Activated T-helper 1 cell treated with anti-CD3 and anti-CD28 coated beads, Interleukin-12 subunit alpha, Interleukin-12 subunit beta, Interleukin-2, Interleukin-4 antibody, amounts not matched to agents 30 ng/mL and 10 ng/mL and 1 ng/mL, durations not matched to agents 14 hours and 24 hours and 36 hours (primary cell): ENCODE measurements at places on chromosomes 12 and 14. TPM values are rescaled to one million over a fixed set of nuclear protein-coding genes. Genes with fewer than 3 reads are reported as not detected.

DNA sequence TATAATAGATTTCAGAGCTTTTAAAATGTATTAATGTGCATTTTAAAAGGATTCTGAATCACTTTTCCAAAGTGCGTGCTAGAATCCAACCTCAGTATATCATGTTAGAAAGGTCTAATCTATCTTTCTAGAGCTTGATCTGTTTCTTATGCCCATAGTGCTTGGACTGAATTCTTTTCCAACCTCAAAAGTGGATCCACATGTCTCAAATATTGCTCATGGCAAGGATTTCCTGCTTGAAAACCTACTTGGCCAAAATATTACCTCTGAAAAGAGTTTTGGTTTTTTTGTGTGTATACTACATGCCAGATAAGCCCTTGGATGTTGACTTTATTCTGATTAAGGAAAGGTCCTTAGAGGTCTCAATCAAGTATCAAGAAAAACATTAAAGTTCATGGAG, 16.9 kb upstream of the SLC6A15 start:
- no peak for DNase-seq

- no peak for DNase-seq
Measured at GRCh38 chr12:88036353-88036965, 7.3 kb upstream of the C12orf50 start.

GRCh38 chr14:71594821-71595220, 337.4 kb upstream of the RGS6 start:
- peak; percentile 24 for DNase-seq

DNA sequence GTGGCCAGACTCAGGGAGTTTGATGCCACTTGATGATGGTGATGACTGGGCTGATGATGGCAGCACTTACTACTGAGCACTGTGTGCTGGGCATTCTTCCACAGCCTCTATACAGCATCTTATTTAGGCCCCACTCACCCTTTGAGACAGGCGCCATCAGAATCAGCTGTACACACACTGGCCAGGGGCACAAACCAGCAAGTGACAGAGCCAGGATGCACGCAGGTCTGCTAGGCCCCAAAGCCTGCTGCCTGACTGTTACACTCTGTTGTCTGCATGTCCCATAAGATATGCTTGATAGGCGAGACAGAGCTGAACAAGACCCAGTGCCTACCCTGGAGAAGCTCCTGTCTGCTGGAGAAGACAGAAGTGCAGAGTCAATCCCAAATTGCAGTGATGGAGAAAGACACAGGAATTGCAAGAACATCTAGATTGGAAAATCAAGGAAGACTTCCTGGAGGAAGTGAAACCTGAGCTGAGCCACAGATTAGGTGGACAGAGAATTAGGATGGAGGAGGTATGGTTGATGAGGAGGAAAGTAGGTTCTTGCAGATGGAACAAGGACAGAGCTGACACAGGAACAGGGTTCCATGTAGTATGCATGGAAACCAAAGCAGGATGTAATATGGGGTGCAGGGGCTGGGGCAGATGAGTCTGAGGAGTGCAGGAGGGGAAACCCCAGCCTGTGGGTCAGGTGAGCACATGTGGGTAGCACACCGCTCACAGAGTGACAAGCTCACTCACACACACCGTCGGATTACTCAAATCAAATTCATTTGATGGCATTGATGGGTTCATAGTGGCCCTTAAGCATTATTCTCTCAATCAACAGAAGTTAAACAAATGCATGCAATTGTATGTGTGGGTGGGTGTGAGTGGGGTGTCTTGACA, 117.3 kb downstream of the BEGAIN start:
- DNase-seq: no peak

- DNase-seq: no peak
Measured at GRCh38 chr12:52873513-52873831, 24.7 kb upstream of the KRT78 start.

Gene DBX2
- total RNA-seq: not detected in 2 replicates

Gene SAMD15
- 0.29 and 1.1 TPM in 2 replicates for total RNA-seq

- no peak for DNase-seq
Measured at GRCh38 chr14:102675396-102675795, 82.9 kb downstream of the RCOR1 start.
